ENCODE measurements at places on chromosomes 6 and 20.

- DNase-seq, result no peak
These were observed 13.7 kb downstream of the SPATA2 start for GRCh38 chr20:49901588-49901987.

DNA sequence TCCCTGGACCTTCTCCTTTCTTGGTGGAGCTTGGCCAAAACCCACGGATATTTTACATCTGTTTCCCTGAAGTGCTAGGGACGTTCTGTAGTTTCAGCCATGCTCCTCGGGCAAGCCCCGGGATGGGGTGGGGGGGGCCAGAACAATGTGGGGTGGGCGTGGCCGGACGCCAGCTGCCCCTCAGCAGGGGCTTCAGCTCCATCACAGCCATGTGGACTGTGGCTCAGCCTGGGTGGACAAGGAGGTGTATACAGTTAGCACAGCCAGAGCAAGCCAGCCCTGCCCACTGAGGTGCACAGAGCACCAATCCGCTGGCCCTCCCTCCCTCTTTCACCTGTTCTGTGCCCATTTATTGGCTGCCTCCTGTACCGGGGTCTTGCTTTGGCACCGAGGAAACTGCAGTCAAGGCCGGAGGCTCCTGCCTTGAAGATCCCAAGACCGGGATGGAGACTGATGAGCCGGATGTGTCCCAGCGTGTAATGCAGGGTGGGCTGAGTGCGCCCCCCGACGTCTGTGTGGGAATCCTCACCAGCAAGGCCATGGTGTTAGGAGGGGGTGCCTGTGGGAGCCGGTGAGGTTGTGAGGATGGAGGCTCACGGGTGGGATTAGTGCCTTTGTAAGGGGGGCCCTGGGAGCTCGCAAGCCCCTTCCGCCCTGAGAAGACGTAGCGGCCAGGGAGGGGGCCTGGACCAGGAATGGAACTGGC is 28.0 kb downstream of the FRMD1 start:
- DNase-seq, result no peak

DNA sequence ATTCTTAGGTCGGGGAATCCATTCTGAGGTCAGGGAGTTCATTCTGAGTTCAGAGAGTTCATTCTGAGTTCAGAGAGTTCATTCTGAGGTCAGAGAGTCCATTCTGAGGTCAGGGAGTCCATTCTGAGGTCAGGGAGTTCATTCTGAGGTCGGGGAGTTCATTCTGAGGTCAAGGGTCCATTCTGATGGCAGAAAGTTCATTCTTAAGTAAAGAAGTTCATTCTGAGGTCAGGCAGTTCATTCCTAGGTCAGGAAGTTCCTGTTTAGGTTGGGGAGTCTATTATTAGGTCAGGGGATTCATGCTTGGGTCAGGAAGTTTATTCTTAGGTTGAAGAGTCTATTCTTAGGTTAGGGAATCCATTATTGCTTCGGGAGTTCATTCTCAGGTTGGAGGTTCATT is 16.5 kb upstream of the NXT1 start:
- no peak for DNase-seq

GRCh38 chr20:63175038-63175895 is 40.7 kb downstream of the YTHDF1 start:
- DNase-seq, result no peak

DNA sequence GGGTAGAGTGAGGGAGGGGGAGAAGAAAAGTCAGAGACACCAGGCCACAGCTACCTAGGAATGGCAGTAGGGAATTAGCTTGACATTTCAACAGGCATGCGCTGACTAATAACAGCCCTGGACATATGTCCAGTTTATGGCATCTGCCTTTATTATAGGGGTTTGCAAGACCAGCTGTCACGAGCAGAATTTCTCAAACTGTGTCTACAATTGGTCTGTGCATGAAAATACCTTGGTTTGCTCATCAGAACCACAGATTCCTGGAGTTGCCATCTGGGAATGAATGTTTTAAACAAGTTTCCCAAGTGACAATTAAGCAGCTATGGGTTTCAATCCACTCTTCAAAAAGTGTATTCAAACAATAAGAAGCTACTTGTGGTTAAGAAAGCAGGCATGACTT is 110.3 kb upstream of the ENPP5 start:
- no peak for DNase-seq

DNA sequence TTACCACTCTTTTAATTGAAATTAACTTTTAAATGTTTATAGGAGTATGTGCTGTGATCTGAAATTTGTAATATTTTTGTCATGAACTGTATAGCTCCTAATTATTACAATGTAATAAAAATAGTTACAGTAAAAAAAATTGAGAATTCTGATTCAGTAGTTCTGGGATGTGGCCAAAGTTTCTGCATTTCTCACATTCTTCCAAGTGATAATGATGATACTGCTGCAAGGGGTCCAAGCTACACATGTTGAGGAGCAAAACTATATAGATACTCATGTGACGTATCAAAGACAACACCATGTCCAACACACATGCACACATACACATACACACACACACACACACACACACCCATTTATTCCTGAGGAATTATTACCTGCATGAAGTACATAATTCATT is 71.0 kb upstream of the FAM83B start:
- no peak for DNase-seq

- no peak for DNase-seq
These were observed 109.0 kb downstream of the SULF2 start for GRCh38 chr20:47676219-47676721.

GRCh38 chr20:46169245-46170171 is 51.4 kb downstream of the CD40 start:
- DNase-seq, result no peak

GRCh38 chr20:16171180-16171579 is 402.1 kb downstream of the KIF16B start:
- no peak for DNase-seq

GRCh38 chr6:132161283-132161682 is 210.1 kb upstream of the CCN2 start:
- no peak for DNase-seq

- no peak for DNase-seq
These were observed 10.1 kb downstream of the ALDH5A1 start for GRCh38 chr6:24504649-24505586.

- DNase-seq, result no peak
These were observed 222.3 kb downstream of the IBTK start for GRCh38 chr6:82025271-82025670.

DNA sequence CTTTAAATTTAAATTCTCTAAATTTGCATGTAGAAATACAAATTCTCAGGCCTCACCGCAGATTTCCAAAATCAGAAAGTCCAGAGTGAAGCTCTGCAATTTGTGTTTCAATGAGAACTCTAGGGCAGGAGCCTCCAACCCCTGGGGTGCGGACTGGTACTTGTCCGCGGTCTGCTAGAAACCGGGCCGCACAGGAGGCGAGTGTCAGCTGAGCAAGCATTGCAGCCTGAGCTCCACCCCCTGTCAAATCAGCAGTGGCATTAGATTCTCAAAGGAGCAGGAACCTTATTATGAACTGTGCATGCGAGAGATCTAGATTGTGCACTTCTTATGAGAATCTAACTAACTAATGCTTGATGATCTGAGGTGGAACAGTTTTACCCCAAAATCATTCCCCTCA is 203.0 kb upstream of the PCSK2 start:
- no peak for DNase-seq

DNA sequence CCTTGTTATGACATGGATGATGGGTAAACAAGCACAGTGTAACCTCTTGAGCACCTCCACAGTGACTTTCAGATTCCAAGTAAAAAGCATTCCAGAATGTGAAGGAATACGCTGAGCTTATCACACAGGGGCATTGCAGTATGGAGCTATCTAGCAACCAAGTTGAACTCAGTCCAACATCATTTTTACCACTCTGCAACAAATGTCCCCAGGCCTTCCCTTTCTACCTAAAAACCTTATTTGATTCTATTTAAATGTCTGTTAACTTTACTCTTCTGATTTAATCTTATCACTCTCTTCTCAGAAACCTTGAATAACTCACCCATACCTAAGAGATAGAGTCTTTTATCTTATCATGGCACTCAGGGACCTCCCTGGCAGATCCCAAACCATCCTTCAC is 195.8 kb upstream of the CDYL start:
- no peak for DNase-seq

DNA sequence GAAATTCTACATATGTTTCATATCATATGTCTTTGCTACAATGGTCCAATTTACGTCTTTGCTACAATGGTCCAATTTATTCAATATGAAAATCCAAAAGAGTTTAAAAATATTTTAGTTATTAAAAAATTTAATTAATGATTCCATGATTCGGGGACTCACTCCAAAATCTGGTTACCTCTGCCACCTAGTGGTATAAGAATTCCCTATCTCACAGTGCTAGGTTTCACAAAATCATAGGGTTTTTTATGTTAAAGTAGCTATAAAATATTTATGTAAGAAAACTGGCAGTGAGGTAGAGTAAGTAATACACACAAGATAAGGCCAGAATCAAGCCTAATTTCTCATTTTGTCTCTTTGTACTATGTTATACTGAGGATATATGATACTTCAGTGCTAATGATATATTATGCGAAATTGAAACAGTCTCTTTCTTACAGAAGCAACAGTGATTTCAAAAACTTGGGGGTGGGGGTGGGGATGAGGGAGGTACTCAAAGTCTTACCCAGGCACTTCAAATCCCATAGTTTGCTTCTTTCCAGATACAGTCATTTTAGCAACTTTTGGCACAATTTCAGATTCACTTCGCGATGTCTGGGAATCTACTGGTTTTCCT is 52.3 kb downstream of the HBS1L start:
- no peak for DNase-seq

GRCh38 chr20:46040902-46041535 is 12.0 kb downstream of the SLC12A5 start:
- no peak for DNase-seq

GRCh38 chr6:168428052-168428826 is 12.7 kb upstream of the SMOC2 start:
- no peak for DNase-seq

- DNase-seq, result no peak
These were observed 34.8 kb downstream of the NR2E1 start for GRCh38 chr6:108200631-108201030.

DNA sequence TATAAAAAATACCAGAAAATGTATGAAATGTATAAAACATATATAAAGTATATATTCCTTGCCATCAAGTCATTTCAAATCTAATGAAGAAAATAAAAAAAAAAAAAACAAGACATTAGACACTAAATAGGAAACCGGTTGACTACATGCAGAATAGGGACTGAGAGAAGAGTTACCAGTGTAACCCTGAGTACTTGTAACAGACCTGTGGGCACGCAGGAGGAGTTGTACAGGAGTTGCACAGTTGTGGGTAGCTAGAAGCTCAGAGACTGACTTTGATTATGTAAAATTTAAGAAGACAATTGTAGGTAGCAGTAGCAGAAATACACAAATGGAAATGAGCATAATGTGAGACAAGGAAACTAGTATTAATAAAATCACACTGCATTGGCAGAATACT is 112.4 kb upstream of the DST start:
- DNase-seq, result no peak

DNA sequence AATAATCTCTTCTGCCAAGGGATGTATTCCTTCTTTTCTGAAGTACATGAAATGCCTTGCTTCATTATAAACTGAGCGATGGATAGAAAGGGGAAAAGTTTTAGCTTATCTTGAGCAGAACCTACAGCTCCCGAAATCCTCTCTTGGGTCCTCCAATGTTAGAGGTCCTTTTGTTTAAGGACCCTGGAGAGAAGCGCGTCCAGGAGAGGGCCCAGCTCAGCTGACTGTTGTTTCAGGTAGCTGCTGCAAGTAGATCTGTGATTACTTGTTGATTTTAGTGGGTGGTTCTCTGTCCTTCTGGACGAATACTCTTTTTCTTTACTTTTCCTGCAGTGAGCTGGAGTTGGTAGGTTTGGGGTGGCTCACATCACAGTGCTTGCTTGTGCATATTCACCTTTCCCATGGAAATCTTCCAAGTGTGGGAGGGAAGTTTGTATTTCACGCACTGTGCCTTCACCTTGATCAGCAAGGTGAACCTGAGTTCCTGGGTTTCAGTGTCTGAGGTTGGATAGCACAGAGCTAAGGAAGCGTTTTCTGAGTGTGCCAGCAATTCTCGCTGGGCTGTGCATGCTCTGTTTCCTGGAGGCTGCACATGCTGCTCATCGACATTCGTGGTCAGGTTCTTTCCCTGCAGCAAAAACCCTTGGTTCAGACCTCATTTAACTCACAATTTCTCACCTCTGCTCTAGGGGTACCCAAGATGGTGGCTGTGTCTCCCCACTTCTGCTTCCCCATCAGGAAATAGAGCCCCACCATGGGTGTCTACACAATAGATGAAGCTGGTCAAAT is 176.3 kb downstream of the JARID2 start:
- DNase-seq, result no peak

DNA sequence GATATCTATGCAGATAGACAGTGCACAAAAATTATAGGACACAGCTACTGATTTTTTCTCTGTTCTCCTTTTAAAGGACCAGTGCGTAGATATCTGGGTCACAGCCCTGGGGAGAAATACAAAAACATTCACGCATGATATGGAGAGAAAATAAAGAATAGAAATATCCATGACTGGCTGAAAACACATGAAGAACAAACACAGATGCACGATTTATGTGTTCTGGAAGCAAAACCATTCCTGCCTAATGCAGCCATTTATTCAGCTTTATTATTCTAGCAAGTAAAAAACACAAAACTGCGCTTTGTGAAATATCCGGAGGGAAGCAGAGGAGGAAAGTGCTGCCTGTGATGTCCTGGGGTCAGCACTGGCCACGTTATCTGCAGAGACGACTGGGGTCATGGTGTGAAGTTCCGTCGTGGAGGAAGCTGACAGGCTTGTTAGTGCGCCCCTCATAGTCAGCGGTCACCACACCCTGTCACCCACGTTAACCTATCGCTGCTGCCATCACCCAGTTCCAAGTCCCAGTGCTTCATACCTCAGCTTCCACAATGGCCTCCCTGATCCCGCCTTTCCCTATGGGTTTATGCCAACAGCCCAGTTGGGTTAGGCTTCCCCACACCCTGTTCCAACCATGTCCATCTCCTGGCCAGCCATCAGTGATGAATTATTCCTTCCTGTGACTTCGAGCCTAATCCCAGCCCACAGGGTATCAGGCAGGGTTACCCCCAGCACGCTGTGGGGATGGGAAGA is 86.6 kb upstream of the RPS6KA2 start:
- no peak for DNase-seq

DNA sequence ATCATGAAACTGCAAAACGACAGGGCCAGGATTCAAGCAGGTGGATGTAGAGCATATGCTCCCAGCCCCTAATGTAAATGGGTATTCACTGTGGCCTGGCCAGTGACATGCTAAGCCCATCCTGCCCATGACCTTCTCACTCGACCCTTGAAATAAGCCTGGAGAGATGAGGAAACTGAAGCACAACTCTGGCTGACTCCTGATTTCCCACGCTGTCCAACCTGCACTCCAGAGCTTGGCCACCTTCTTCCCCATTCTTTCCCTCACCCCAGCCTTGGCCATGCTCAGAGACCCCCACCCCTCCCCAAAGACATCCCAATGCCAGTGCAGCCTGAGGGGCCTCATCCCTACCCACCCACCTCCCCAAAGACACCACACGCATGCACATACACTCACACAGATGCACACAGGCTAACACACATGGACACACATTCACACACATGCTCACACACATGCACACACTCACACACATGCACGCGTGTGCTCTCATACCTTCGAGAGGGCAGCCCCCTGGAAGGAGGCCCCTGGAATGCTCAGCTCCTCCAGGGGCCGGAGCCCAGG is 12.4 kb downstream of the TFEB start:
- DNase-seq, result no peak

GRCh38 chr6:111672761-111673450 is 67.2 kb upstream of the TRAF3IP2 start:
- peak; percentile 28 for DNase-seq
